ENCODE measurements at places on chromosomes 7 and 10. TPM values are rescaled to one million over a fixed set of nuclear protein-coding genes. Genes with fewer than 3 reads are reported as not detected.
A peak's percentile ranks its signal among the peaks of the same experiment; 100 is the strongest.

- no peak for DNase-seq
Measured at GRCh38 chr7:12601302-12601869, 30.9 kb downstream of the SCIN start.

DNA sequence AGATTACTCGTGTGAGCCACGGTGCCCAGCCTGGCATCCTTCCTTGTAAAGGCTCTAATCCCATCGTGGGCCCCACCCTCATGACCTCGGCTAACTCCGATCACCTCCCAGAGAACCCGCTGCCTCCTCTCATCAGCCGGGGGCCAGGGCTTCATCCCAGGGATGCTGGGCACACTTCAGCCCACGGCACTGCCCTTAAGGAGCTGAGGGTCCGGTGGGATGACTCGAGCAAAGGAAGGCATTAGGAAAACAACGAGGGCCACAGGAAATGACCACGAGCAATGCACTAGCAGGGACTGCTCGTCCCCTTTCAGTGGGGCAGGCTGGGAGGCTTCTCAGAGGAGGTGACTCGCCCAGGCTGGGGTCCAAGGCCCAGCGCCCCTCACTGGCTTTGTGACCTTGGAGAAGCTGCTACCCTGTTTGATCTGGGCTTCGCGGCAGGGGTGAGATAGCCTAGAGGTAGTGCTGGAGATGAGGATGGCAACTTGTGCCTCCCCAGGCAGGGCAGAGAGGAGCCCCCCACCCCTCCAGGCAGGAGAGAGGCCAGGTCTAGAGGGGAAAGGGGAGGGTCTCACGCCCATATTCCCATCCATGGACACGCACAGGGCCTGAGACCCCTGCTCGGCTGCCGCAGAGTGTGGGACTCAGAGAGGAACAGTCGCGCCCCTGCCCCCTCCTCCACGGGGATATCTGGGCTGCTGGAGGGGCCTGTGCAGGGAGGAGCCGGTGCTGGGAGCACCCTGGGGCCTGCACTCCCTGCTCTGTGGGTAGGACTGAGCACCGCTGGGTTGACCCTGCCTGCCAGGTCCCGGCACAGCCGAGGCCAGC is 26.8 kb downstream of the ELFN1 start:
- no peak for DNase-seq

DNA sequence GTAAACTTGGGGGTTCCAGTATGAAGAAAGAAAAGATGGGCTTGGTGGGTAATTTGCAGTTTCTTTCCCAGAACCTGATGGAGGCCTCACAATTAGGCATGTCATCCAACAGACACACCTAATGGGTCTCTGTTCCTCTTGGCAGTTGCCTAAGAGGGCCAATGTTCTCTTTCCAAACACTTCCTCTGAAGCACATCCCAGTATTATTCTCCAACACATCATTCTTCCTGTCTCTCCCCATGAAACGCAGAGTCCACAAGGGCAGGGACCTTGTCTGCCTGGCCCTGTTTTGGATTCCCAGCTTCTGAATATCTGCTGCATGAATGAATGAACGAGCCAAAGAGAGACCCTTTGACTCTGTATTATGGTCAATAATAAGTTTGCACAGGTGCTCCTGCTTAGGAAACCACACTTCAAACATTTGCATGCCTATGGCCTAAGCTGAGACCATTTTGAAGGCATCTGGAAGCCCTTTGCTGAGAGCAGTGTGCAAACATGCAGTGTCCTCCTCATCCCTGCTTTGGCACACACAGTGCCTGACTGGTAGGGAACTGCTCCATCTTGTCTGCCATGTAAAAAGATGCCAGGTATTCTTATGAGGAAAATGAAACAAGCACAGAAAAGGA is 100.9 kb upstream of the CHST15 start:
- DNase-seq: no peak

- DNase-seq: no peak
Measured at GRCh38 chr7:32251659-32252058, 181.5 kb upstream of the PDE1C start.

- DNase-seq: no peak
Measured at GRCh38 chr7:24831240-24831639, 74.0 kb upstream of the GSDME start.

DNA sequence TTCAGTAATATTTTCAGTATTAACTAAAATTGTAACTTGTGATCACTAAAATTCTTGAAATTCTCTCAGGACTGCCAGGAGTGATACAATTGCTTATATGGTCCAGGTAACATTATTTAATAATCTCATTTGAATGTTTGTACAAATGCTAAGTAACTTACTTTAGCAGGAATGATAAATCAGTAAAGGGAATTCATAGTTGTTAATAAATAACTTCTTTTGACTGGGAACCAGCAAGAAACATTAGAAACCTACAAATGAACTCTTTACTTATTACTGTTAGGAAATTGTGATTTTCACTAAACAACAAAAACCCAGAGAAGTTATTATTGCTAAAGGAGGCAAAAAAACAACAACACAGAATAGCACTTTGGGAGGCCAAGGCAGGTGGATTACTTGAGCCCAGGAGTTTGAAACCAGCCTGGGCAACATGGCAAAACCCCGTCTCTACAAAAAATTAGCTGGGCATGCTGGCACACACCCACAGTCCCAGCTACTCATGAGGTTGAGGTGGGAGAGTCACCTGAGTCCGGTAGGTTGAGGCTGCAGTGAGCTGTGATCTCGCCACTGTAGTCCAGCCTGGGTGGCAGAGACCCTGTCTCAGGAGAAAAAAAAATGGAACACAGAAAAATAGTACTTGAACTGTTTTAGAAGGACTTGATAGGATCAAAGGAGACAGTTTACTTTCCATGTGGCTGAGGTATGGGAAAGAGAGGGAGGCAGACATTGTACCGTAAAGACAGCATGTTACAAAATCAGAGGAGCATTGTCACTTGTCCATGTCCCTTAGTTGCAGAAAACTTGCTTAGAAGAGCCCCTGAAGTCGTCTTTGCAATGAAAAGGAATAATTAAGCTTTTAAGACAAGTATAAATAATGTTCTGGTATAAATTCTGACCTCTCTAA is 53.1 kb downstream of the SHOC2 start:
- no peak for DNase-seq

DNA sequence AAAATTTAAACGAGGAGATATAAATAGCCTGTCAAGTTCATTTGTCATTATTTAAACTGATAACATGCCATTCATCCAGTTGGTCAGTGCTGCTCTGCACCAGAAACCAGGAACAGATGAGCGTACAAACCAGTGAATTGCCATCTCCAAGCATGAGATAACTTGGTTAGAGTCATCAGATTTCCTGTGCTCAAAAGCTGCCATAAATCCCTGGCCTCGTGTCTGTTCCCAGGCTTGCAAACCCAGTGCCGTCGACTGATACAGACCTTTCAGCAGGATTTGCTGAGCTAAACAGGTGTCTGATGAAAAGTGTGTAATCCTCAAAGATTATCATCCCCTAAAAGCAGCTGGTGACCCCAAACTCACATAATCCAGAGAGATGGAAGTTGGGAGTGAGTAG is 96.0 kb upstream of the SAMD8 start:
- DNase-seq: no peak

GRCh38 chr10:116253716-116254115 is 19.3 kb downstream of the GFRA1 start:
- DNase-seq: no peak

GRCh38 chr10:126334272-126334671 is 54.0 kb downstream of the ADAM12 start:
- DNase-seq: no peak

DNA sequence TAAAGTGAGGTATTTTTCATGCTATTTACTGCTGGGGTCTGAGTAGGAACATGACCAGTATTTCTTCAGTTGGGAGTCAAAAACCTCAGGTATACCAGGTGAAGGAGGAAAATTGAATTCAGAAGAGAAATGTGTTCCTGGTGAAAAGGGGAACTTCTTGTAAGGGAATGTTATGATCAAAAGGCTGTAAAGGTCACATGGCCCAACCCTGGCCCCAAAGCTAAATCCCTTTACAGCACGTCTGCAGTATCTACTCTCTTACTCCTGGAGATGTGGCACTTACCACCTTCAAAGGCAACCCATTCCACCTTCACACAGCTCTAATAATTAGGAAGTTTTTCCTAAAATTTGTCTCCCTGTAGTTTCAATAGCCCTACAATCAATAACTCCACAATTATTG is 15.2 kb downstream of the PIK3AP1 start:
- peak; percentile 61 for DNase-seq

DNA sequence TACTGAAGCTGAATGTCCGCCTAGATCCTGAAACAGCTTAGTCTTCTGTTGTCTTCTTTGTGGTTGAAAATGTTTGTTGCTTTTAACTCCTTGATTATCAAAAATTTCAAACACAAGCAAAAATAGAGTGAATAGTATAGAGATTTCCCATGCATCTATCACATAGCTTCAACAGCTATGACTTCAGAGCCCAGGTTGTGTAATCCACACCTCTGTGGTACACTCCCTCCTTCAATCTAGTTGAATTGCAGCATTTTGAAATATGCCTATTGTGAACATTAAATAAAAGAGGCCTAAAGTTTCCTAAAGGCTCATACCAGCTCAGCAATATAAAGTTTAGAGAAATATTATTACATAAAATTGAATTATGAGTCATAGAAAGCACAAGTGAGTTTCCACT is 204.7 kb upstream of the HDAC9 start:
- DNase-seq: no peak

- DNase-seq: no peak
Measured at GRCh38 chr7:23276376-23276775, 22.8 kb upstream of the MALSU1 start.

DNA sequence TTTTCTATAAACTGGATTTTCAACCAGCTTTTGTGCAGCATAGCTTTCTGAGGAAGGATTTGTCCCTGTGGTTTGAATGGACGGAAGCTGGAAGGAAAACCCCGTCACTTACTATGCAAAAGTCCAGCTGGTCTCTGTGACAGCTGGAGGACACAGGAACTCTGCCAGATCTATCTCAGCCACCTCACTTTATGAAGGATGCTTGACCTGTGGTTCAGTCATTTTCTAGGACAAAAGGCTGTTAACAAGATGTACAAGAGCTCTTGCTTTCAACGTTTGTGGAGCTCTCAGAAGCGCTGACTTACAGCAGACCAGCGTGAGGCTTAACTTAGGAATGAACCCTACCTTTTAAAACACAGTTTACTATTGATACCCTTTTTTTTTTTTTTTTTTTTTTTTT is 90.8 kb downstream of the CREM start:
- DNase-seq: no peak

GRCh38 chr7:12907774-12908173 is 220.3 kb downstream of the ARL4A start:
- DNase-seq: no peak

DNA sequence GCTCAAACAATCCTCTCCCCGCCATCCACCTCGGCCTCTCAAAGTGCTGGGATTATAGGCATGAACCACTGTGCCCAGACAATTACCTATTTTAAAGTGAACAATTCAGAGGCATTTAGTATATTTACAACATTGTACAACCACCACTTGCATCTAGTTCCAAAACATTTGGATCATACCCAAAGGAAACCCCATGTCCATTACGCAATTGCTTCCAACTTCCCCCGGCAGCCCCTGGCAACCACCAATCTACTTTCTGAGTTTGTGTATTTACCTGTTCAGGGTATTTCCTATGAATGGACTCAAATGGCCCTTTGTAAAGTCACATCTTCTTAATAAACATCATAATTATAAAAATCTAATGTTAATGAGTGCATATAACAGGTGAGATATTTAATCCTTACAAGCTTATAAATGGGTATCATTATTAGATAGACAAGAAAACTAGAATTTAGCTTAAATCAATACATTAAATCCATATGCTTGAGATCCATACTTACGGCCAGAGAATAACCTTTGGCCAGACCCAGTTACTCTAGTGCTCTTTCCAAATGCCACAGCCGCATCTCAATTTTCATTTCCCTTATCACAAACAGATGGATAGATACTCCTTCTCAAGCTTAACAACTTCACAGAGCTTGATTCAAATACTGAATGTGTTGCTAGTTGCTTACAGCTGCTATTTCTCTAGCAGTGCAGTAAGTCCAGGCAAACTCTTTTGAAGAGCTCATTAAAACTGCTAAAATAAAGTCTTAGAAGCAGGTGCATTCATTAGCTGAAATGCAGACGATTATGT is 133.4 kb upstream of the MKLN1 start:
- DNase-seq: no peak

DNA sequence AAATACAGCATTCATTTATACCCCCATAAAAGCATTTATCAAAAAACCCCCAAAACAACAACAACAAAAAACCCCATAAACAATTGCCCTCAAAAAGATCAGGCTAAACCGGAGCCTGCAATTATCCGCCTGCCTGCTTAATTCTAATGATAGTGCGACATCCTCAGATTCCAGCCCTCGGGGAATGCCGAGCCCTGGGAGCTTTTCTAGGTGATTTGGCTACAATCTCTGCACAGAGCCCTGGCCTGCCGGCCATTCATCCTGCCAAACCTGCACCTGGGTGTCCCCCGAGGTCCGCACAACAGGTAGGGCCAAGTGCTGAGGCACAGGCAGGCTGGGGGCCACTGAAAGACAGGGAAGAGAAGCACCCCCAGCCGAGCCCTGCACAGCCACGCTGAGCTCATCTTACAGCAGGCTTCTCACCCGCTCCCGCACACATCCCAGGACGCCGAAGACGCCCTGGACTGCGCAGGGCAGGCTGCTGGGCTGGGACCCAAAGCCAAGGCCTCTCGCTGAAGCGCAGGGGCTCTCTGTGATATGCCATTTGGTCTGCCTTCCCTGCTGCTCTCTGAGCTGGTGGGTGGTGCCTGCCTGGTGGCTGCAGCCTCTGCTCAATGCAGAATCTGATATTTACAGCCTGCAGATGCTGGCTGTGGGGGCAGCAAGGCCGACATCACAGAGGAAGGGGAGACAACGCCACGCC is 57.5 kb downstream of the CAMK2B start:
- DNase-seq: no peak

DNA sequence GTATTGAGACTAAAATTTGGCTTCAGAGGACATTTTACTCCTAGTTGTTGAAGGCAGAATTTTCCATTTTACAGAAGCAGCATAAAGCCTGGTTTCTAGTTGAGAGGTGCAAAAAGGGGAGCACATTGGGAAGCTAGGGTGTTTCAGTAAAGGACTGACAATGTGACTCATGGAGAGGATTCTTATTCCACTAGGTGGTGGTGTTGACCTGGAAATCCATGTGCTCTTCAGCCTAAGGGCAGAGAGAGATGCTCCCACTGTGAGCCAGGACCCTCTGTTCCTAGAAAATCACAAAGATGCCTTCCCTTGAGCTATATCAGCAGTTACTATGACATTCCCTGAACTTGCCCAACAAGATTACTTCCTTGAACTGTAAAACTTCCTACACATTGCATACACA is 687.8 kb downstream of the IPMK start:
- peak; percentile 10 for DNase-seq

- DNase-seq: no peak
Measured at GRCh38 chr7:106036004-106036403, 72.9 kb downstream of the CDHR3 start.

GRCh38 chr7:121621937-121622336 is 225.8 kb upstream of the FAM3C start:
- no peak for DNase-seq

Gene IDE
- 20.8 TPM for polyA plus RNA-seq

Gene NEUROD6
- 1.6 TPM for polyA plus RNA-seq

Gene PSD
- polyA plus RNA-seq: 62.0 TPM

Gene AKR1D1
- polyA plus RNA-seq: 4.4 TPM

Gene PNLIPRP2
- polyA plus RNA-seq: 11.9 TPM

Gene SLC18A3
- polyA plus RNA-seq: 3.5 TPM

Gene SEPTIN7
- polyA plus RNA-seq: 258 TPM

Gene CASP7
- polyA plus RNA-seq: 31.3 TPM

Gene TBATA
- 0.16 TPM for polyA plus RNA-seq

Gene INTS15
- 28.6 TPM for polyA plus RNA-seq

Gene TMEM184A
- 58.6 TPM for polyA plus RNA-seq

Gene FRAT1
- polyA plus RNA-seq: 5.6 TPM

Measured in large intestine (tissue), 12 donors.